ENCODE measurements at places on chromosomes 4 and X. TPM values are rescaled to one million over a fixed set of nuclear protein-coding genes. Genes with fewer than 3 reads are reported as not detected.

DNA sequence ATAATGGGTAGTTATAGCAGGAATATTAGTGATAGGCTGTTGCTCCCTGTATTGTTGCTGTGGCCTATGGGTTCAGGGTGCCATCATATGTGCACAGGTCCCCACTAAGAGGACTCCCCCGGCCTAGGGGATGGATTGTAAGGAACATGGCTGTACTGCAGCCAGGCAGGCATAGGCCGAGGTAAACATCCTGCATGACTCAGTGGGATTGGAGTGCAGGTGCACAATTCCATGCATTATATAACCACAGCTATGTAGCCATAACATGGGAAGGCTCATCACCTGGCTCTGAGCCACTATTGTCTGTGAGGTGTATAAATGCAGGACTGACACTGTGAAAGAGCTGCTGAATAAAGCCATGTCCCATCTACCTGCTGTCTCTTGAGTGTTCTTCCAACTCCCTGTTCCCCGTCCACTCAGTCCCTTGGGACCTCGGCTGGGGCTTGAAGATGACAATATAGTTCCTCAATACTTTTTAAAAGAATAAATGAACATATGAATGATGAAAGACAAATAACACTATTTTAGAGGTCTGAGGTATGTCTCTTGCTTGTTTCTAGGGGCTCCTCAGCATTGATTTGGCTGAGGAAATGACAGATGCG lies 425.2 kb downstream of the IDS start:
- DNase-seq = no peak

DNA sequence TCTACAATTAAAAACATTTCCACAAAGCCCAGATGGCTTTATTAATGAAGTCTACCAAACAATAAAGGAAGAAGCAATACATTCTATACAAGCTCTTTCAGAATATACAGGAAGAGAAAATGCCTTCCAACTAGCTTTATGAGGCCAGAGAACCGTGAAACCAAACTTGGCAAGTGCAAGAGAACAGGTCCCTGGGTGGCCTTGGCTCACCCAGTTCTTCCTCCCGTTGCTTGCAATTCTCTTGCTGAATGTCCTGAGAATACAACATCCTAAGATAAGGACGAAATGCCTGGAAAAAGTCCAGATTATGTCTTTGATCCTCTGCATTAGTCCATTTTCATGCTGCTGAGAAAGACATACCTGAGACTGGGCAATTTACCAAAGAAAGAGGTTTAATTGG lies 204.9 kb downstream of the MAD2L1 start:
- no peak for DNase-seq

DNA sequence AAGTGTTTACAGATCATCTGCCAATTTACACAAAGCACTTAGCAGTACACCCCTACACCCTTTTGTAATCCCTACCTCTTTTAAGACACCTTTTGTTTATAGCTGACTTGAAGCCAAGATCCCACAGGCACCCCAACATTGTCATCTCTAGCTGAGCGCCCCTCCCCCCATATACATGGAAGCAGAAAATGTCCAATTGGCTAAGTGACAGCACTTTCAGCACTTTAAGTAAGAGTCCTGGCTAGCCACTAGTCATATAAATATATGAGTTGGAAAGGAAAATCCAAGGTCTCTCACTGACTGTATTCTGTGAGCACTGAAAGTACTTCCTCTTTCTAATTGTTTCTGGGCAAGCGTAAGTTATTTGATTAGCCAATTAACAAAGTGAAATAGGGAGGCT lies 108.2 kb downstream of the NSUN7 start:
- no peak for DNase-seq

GRCh38 chrX:66632473-66632872 lies 6.4 kb downstream of the EDA2R start:
- DNase-seq = no peak

DNA sequence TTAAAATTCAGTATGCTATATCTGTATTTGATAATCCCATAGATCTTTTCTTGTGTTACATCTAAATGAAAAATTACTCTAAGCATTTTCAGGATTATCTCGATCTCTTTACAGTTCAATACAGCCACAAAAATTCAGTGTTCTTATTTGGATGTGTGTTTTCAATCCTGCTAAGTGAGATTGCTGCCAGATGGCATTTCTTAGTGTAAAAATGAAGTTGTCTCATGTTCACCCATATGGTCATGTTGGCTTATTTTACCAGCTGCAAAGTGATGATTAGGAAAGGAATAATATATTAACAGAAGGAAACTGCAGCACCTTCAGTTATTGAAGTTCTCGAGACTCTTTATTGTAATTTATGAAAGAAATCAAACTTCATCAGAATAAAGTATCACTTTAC lies 12.1 kb upstream of the FAM47A start:
- no peak for DNase-seq

GRCh38 chr4:103845075-103845474 lies 125.3 kb upstream of the TACR3 start:
- DNase-seq = no peak

DNA sequence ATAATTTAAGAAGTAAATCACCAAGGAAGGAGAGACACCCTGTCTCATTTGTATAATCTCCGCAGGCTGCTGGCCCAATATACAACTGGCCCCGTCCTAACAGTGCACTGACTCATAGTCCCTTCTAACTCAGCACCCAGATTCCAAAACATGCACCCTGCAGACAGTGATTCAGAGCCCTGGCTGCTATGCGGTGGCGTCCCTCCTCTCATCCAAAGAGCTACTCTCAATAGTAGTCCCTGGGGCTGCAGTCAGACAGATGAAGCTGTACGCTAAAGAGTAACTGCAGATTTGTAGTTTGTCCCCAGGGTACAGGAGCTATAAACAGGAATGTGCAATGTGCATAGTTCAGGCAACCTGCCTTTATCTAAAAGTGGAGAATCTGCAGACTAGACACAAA lies 23.0 kb downstream of the GABRA3 start:
- DNase-seq = no peak

DNA sequence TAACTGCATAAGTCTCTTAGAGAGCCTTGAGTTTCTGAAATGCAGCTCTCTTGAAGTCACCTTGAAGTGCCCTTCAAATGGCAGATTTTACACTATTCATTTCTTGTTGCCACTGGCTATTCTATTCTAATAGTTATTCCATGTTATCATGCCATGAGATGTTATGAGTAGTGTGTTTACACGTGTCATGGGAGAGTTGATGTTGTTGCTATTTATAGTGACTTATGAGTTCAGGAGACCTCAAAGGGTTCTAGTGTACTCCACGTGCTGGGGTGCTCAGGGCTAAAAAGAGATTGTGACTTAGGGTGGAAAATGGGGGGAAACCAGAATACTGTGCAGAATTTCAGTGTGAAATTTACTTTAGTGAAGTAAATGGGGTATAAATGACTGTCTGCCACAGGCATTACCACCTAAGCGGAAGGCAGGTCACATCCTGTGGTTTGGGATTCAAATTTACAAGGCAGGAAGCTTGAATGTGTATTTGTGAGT lies 77.1 kb upstream of the SLC4A4 start:
- DNase-seq = no peak

DNA sequence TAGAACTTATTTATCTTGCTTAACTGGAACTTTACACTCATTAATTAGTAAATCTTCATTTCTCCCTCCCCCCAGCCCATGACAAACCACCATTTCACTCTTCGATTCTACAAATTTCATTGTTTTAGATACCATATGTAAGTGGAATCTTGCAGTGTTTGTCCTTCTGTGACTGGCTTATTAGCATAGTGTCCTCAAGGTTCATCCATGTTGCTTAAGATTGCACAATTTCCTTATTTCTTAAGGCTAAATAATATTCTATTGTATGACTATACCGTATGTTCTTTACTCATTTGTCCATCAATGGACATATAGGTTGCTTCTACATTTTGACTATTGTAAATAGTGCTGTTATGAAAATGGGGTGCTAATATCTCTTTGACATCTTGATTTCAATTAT lies 24.5 kb upstream of the RNF212 start:
- no peak for DNase-seq

DNA sequence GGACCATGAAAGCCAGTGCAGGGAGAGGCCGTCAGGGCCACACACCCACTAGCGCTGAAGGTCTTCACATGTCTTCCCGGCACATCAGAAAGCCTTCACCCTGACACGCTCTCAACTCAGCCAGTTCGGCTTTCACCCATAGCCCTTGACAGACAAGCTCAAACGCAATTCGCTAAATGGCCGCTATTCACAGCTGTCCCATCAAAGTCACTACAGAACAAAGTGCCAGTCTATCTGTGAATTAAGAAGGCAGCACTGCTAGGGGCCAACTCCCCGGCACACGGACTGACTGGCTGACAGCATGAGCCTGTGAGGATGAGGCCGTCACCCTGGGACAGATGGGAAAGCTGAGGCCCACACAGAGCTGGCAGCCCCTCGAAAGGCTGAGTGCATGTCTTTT lies 45.7 kb downstream of the ACOX3 start:
- no peak for DNase-seq

TKTL2 gene
- not detected for total RNA-seq

Measured in left lobe of liver (tissue), 2 donors.